Stimulated activated CD8-positive, alpha-beta memory T cell treated with anti-CD3 and anti-CD28 coated beads, Interleukin-15, amount 100 ng/mL, for 4 hours (primary cell): ENCODE measurements at places on chromosomes 1 and 21.

- DNase-seq: no peak
Observed at GRCh38 chr1:234958066-234958705, 170.5 kb downstream of the TOMM20 start.

GRCh38 chr1:28564310-28564709 lies 11.4 kb downstream of the TRNAU1AP start:
- DNase-seq: no peak

DNA sequence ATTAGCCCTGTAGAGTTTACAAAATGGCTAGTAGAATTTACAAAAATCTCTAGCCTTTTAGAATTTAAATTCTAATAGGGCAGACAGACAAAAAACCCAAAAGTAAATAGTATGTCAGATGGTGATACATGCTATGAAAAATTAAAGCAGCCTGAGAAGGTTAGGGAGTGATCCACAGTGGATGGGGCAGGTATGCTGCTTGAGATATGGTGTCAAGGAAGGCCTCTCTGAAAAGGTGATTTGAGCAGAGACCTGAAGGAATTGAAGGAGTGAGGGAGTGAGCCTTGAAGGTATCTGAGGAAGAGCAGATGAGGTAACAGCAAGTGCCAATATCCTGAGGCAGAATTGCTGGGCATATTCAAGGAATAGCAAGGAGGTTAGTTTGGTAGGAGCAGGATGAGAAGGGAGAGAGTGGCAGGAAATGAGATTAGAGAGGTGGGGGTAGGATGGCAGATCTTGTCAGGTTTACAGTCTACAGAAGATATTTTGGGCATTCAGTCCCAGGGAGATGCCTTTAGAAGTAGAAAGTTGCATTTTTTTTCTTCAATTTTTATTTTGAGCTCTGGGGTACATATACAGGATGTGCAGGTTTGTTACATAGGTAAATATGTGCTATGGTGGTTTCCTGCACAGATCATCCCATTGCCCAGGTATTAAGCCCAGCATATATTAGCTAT lies 40.8 kb upstream of the DPH5 start:
- no peak for DNase-seq

DNA sequence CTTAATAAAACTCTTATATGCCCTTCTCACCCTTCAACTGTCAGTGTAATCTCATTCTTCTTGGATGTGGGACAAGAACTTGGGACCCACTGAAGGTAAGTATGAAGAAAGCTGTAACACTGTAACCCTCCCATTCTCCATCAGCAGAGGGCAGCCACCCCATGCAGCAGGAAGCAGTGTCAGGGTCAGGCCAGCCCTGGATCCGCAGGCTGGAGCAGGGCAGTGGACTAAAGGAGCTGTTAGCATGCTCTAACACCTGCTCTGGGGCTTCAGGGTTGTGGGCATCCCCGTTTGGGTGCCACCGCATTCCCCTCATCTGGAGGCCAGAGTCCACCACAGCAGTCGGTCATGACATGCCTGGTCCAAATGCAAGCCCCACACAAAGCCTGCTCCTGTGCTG lies 156.5 kb downstream of the HIVEP3 start:
- no peak for DNase-seq

DNA sequence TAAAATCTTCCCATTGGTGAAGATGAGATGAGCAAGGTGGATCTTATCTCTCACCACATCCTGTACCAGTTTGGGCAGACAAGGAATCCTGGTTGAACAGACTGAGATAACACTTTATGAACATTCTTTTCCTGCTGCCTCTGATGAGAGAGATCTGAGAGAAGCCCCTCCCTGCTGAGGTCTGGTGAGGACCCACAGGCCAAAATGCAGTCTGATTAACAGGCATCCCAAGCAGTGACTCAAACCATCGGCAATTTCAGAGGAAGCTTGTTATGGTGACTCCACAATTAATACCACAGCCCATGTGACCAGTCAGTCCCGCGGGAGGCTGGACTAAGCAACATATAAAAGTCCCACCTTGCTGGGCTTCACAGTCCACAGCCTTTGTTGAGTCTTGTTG lies at the start of gene PRR9:
PRR9 (plus strand) TSS at position 373 of the 400 bp plus-strand sequence. CDS start 561 bp downstream, outside the sequence.
- no peak for DNase-seq

GRCh38 chr1:88980870-88981269 lies 11.6 kb downstream of the KYAT3 start:
- no peak for DNase-seq

- DNase-seq: no peak
Observed at GRCh38 chr1:61215676-61216289, 133.4 kb downstream of the NFIA start.

GRCh38 chr1:71240656-71241055 lies 159.8 kb upstream of the ZRANB2 start:
- no peak for DNase-seq

DNA sequence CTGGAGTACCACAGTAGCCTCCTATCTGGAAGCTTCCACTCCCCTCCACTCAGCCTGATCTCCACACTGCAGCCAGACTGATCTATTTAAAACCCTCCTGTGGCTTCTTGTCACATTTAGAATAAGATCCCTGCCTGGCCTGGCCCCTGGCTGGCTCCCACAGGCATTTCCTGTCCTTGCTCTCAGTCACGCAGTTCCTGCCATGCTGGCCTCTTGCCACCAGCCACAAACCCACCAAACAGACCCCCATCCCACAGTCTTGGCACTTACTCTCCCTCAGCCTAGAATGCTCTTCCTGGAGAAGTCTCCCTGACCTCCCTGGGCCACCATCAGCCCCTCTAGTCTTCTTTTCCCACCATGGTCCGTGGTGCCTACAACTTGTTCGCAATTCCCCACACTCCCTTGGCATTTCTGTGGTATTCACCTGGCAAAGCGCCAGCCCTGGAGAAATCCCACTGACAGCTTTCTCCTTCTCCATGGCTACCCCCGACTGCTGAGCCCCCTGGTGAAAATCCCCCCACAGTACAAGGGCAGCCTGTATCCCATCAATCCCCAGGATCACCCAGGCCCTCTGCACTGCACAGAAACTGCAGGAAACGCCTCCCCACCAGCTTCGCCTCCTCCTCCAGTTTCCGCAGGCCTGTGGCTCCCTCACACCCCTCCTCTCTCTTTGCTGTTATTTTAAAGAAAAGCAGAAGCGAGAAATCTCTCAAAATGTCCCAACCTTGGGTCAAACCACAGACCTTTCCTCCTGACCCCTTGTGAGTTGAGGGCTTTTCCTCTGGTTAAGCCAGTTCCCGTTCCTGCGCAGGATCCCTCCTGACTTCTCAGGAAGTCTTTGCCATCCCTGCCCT lies 94.5 kb downstream of the SYT2 start:
- no peak for DNase-seq

DNA sequence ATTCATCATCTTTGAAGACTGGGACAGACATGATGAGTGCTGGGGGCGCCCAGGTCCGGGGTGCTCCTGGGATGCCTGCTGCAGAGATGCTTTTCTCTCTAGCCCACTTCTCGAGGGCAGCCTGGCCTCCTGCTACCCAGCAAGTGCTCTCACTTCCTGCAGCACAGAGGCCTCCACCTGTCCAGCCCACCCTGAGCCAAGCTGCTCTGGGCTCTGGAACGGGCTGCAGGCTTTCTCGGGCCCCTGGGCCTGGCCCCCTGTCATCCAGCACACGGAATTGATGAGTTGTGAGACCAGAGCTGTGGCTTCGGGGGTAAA lies 469.5 kb upstream of the VAMP3 start:
- DNase-seq: no peak

DNA sequence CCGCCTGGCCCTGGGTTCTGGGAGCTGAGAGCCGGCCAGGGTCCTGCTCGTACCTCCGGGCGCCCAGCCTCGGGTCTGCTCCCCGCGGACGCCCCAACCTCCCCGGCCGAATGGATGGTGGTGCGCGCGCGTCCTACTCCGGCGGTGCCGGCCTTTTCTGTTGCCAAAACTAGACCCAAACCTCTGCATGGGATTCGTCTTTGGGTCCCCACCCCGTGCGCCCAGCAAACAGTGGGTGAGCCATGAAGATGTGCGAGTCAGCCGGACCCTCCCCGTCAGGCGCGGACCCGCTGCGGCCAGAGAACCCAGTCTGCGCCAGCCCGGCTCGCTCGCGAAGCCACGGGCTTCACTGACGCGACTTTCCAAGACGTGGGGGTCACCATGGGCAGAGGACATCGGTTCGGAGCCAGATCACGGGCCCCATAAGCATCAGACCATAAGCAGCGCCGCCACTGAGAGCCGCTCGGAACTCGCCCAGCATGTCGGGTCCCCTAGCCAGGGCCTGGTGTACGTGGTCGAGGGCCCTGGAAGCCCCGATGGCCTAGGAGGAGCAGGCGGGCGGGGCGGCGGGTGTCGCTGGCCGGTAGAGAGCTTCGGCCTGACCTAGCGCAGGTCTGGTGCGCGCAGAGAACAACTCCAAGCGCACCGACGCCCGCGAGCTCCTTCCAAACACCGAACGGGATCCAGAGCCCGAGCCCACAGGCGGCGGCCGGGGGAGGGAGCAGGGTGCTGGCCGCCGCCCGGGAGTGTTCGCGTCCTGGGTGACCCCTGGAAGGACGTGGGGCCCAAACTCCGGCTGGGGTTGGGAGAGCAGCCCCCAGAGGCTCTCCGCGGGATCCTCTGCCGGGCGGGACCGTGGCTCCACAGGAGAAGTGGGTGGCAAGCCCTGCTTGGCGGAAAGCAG lies 1.0 kb upstream of the TP73 start:
- DNase-seq: no peak

DNA sequence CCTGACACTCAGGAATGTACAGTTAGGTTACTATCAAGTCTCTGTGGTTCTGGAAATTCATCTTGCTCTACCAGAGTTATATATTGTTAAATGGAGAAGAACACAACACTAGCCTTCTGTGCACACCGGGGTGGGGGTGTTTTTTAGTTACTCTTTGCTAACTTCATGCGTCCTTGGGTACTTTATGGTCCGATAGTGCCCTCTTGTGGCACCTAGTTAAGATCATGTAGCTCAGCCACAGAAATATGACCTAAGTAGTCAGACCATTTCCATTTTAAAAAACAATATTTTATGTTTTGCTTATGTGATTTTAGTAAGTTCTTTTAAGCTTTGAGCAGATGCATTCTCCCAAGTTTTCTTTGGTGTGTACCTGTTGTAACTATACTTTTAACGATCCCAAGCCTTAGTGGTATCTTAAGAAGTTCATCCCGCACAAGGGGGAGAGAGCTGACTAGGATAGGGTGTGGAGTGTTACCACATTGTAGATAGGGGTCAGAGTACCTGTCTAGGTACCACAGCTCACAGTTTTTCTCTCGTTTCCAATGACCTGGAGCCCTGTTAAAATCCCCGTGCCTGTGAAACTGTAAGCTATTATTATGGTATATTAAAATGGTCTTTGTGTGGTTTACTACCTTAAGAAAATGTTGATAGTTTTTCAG lies 20.6 kb upstream of the SH3D21 start:
- DNase-seq: no peak

DNA sequence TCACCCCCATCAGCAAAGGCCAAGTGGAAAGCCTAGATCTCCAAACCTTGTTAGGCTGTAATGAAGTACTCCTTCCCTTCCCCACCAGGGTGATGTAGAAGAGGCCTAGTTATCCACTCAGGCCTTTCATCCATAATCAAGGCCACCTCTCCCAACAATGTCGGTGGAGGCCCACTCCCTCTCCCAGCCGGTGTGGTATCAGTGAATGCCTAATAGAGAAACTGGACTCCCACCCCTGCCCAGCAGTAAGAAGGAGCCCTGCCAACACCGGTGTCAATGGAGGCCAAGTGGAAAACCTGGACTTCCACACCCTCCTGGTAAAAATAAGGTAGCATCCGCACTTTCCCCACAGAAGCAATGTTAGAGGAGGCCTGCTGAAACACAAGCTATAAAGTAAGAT lies 23.9 kb downstream of the NDUFS5 start:
- no peak for DNase-seq

DNA sequence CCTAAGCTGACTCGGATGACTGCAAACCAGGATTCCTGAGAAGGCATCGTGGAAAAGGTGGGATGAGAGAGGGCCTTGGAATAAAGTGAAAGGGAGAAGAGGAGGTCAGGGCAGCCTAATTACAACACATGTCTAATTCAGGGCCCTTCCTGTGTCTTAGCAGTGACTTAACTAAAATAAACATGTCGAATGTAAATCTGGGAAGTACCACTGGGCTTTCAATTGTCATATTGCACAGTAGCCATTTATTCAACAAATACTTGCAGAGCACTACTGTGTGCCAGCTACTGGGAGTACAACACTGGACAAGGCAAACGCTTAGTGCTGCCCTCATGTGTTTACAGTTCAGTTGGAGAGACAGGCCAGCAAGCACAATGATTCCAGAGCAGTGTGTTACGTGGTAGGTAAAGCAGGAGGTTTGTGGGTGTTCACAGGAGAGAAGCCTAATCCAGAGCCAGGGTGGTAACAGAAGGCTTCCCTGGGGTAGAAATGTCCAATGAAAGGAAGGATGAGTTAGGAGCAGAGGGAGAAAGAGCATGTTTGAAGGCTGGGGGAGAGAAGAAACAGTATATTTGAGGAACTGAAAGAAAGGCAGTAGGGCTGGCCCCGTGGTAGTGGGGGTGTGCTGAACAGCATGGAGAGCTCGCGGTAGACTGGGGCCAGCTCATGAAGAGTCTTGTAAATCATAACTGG lies 38.0 kb upstream of the RASAL2 start:
- DNase-seq: no peak

DNA sequence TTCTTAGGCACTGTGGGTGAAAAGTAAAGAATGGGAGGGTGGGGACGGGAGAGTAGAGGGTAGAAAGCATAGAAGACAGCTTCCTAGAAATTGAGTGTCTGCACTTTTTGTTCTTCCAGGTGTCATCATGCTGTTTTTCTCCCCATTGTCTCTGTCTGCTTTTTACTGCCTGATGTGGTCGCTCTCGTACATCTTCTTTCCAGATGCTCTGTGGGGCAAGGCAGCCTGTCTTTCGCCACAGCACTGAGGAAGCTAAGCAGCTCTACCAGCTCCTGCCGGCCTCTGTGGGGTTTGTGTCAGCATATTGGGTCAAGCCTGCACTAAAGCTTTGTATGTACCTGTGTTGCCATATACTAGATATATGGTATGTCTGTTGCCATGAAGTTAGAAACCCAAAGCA lies 13.2 kb downstream of the TMEM269 start:
- DNase-seq: no peak

DNA sequence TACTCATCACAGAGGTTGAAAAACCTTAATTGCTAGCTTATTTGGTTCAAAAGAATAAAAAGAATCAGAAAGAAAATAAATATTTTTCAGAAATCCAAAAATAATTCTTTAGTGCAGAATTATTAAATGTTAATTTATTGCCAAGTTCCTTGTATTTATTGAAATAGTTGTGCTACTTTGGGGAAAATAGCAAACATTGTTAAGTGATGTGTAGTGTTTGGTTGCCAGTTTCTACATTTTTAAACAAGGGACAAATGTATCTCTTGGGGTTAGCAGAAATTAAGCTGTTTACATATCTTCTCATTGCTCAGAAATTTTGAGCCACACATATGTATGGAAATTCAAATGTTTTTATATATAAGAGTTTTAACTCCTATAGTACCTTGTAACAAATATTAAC lies 775.0 kb downstream of the USP25 start:
- DNase-seq: no peak

DNA sequence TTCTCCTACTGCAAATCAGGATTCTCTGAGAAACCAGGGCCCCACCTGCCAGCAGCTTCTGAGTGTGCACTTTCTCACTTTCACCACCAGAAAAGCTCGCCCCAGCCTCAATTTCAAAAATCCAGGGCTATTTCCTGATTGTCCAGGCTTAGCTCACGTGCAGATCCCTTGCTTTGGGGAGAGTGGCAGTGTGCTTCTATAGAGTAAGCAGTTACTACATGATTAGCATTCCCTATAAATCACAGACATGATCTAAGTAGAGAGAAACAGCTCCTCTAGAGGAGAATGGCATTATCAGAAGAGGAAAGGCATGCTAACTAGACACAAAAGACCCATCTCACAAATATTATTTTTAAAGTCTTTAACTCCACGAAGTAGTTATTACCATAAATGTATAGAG lies 456.0 kb upstream of the PKN2 start:
- DNase-seq: no peak

- DNase-seq: no peak
Observed at GRCh38 chr1:27507960-27508665, 18.1 kb upstream of the WASF2 start.
